Activated CD8-positive, alpha-beta T cell treated with anti-CD3 and anti-CD28 coated beads, Interleukin-2, amount 10 ng/mL, durations not matched to agents 7 days and 5 days (primary cell): ENCODE measurements at places on chromosomes 12 and 14.

DNA sequence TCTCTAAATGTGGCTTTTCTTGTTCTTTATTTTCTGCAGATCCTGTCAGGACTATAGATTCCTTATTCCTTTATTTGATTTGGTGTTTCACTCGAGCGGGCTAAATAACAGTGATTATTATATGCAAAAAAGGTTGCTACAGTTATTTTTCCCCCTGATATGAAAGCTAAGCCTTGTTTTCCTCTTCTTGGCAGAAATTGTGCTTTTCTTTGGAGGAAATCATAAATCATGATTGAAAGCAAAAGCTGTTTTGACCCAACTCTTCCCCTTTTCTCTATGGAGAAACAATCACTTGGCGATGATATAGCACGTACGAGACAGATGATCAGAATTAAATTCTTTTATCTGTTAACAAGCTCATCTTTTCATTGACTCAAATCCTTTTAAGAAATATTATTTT is 31.4 kb downstream of the PPFIBP1 start:
- no peak for DNase-seq

DNA sequence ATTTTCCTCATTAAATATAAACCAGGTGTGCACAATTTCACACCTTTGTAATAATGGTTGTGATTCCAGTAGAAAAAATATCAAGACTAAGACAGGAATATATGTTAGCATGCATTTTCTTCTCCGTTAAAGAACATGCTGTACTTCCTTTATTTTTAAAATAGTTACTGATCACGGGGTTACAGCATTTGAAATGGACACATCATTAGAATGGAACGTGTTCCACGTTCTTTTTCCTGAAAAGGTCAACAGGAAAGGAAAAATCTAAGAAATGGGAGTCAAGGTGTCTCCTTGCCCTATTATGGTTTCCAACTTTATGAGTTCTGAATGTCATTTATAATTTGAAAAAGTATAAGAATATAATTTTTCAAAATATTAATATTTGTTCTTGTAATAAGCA is 1325.7 kb downstream of the SLC16A7 start:
- no peak for DNase-seq

DNA sequence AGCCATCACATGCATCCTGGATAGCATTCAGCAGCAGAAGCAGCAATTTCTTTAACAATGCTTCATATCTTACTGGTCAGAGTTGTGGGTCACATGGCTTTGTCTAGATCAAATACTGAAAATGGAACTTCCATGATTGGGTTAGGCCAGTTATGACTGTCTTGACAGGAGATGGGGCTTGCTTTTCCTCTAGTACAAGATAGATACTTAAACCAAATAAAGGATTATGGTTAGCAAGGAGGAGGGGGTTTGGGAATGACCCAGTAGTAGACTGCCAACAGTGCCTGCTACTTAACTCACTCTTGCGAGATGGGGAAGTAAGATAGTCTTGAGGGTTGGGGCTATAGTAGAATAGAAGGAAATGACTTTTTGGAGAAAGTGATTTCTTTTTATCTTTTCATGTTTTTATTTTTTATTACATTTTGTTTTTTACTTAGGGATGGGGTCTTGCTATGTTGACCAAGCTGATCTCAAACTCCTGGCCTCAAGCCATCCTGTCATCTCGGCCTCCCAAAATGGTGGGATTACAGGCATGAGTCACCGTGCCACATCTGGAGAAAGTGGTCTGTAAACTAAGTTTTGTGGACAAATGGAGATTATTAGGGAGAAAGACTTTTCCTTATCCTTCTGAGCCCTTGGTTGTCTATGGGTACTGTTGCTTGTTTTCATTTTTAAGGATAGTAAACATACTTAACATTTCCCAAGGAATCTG is 37.6 kb downstream of the WNK1 start:
- DNase-seq: no peak

DNA sequence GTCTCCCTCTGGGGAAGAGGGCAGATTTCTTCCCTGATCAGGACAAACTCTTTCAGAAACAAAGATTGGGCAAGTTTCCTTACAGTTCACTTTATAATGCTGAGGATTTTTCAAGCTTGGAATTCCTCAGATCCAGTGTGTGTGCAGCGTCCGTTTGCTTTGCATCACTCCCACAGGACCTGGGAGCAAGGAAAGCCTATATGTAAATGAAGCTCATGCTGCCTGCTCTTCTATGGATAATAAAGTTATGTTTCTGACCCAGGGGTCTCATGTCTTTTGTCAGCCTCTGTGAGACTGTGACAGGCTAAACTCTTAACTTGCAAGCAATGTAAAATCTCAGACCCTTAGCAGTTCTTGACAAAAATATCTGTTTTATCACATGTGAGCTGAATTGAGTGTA is 41.6 kb downstream of the TRHDE start:
- DNase-seq: no peak
